ENCODE measurements at places on chromosomes 11 and 22.

GRCh38 chr11:35029979-35030682 lies 108.8 kb upstream of the CD44 start:
- no peak for DNase-seq

GRCh38 chr22:44024288-44024921 lies at the start of gene PARVB:
Gene PARVB, plus strand, starts transcription at chr22:44024302. Its CDS starts 38 bp downstream, at chr22:44024340.
- no peak for DNase-seq

DNA sequence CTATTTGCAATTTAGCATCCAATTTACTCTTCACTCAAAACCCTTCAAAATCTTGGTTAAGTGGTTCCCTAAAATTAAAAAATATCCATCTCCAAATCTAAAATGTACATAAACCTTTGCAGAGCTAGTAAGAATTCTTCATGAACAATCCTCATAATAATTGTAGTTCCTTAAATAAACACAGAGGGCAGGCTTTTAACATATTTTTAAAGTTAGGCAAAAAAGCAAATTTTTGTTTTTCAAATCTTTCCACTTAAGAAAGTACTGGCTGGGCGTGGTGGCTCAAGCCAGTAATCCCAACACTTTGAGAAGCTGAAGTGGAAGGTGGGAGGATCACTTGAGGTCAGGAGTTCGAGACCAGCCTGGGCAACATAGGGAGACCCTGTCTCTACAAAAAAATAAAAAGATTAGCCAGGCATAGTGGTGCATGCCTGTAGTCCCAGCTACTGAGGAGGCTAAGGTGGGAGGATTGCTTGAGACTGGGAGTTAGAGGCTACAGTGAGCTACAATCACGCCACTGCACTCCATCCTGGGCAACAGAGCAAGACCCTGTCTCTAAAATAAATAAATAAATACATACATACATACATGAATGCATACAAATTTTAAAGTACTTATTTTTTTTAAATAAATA lies 25.1 kb upstream of the PLAAT3 start:
- DNase-seq: no peak

DNA sequence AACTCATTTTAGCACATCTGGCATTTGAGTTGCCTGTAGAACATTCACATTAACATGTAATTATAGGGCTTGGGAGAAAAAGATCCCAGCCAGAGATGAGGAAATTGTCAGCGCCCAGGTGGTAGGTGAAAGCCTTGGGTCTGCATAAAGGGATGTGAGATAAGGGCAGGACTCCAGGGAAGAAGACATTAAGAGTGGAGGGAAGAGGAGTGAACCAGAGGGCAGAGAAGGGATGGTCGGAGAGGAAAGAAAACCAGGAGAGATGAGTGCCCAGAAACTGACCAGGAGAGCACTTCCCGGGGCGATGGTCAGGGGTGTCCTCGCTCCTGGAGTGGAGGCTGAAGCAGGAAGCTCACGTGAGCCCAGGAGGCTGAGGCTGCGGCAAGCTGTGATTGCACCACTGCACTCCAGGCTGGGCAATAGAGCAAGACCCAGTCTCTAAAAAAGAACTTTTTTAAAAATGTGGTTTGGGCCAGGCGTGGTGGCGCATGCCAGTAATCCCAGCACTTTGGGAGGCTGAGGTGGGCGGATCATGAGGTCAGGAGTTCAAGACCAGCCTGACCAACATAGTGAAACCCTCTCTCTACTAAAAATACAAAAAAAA lies 20.3 kb upstream of the DGKZ start:
- no peak for DNase-seq

- no peak for DNase-seq
Measured at GRCh38 chr11:92347454-92347853, 122.8 kb downstream of the FAT3 start.

DNA sequence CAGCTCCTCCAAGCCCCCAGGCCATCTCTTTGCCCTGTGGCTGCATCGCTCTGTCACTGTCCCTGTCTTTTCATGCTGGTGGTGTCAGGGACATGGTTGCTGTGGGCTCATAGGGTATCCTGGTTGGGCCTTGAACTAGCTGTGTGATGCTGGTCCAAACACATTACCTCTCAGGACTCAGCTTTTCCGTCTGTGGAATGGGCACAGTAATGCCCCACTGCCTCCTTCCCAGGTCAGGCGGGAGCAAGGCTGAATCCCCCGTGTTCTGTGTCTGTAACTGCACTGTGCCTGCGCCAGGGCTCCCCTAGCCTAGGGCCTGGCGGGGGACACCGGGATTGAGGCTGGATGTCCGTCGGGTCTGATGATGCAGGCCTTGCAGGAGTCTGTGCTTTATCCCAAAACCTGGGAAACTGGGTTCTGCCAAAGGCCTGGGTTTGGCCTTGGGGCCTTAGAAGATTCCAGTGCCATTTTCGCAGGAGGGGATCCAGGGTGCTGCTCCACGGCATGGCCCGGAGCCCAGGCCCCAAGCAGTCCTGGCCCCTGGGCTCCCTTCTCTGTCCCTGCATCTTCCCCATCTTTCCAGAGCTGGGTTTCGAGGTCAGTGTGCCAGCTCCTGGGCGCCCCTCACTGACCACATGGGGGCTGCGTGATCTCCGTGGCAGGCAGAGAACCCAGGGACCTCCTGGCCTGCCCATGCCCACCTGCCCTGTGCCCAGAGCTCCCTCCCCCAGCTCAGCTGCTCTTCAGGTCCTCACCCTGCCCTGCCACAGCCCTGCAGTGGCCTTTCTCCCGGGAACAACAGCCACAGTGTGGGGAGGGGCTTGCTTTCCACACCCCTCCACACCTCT lies 32.7 kb upstream of the CELSR1 start:
- DNase-seq: no peak

DNA sequence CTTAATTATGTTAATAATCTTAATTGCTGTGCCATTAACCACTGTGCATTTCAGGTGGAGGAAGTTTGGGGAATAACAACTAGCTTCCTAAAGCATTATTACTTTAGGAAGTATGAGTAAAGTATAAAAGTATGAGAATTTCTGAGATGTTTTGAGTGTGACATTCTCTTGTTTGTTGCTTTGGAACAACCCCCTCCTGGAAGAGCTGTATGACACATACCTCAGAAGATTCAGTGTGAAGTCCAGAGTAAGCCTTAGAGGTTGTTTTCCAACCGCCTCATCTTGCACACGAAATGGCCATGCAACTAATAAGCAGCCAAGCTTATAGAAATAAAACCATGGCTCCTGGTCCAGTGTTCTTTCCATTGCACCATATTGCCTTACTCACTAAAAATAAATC lies 21.7 kb downstream of the CCDC81 start:
- DNase-seq: no peak

- no peak for DNase-seq
Measured at GRCh38 chr11:75050516-75050915, 46.2 kb downstream of the OR2AT4 start.

DNA sequence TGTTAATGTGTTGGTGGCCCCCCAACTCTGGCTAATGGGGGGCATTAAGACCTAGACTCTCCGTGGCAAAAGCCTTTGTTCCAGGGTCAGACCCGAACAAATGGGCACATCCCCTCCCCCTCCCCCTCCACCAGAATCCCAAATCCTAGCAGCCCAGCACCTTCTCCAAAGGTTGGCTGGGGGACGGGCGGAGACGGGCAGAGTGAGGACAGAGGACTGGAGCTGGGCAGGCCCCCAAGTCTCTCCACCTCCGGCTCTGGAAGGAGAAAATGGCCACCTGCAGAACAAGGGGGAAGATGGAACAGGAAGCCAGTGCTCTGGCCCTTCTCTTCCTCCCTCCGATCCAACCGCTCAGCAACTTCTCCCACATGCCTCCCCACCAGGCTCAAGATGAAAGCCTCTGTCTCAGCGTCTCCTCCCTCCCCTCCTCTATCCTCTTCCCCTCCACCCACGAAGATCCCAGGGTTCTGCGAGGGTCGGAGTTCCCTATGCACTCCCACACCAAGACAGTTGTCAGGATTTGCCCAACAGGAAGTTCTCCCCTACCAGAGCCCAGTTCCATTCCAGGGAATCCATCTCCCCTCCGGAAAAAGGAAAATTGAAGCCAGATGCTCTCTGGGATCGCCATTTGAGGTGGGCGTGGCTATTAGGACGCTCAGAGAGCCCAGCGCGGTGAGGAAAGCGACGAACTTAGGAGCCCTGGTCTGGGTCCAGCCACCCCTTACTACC lies 20.1 kb downstream of the ADA2 start:
- DNase-seq: peak; percentile 81

GRCh38 chr11:86627776-86628455 lies 44.5 kb downstream of the ME3 start:
- no peak for DNase-seq

DNA sequence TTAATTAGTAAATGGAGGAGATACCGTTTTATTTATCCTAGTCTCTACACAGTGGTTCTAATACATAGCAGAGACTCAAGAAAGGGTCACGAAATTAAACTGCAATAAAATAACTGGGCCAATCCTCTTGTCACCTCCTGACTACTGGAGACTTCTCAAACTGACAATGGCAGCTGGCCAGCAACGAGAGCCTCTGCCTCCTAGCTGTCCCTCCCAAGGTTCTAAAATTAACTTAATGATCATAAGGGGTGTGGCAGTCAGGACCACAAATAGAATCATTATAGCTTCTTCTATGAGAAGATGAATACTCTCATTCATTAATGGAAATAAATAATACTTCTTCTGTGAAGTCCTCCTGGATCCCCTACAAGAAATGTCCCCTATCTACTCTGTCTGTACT lies 63.8 kb upstream of the APOA1 start:
- DNase-seq: no peak

GRCh38 chr22:44191036-44191454 lies 10.3 kb downstream of the PARVG start:
- DNase-seq: no peak

GRCh38 chr11:5420993-5421392 lies 918 bp upstream of the OR51Q1 start:
- DNase-seq: no peak

DNA sequence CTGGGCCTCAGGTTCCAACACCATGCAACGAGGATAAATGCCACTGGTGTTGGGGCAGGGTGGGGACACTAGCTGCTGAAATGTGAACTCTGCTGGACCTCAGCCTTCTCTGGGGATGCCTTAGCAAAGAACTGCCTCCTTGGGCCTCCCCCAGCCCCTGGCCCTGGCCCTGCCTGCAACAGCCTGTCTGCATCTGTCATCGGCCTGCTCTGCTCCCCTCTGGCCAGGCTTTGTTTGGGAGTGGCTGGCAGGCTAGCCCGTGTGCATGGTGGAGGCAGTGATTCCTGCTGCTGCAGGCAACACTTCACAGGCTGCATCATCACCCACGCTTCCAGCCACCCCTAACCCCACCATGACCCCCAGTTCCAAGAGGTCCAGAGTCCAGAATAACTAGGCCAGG lies 11.5 kb upstream of the MYOD1 start:
- DNase-seq: no peak

DNA sequence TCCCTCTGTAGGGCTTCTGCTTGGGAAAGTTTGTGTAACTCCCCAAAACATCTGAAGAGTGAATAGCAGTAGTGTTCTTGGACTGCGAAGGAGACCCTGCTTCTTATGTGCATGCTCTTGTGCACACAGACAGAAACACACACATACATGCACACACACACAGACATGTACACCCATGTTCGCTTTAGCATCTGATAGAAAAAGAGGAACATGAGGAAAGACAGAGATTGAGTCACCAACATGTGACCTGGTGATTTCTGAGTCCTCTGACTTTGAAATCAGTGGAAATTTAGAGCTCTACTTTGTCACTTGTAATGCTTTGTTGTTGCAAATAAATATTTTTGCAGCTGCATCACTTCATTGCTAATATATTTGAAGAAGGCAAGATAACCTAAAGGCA lies 23.8 kb downstream of the CD44 start:
- no peak for DNase-seq

DNA sequence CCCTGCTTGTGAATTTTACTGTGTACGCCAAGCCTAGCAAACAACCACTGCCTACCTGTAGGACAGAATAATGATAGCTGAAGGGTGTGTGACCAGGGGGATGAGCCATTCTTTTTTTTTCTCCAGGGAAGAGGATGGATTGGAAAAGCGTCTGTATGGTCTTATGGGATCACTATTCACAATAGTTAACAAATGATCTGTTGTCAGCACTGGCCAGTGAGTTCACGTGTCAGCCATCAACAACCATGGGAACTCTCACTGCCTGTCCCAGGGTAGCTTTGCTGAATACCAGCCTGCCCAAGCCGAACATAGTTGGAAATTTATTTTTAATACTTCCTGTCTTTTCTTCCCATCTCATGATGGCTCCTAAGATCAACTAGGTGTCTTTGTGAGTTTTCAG lies 170.2 kb downstream of the ST3GAL4 start:
- DNase-seq: no peak

DNA sequence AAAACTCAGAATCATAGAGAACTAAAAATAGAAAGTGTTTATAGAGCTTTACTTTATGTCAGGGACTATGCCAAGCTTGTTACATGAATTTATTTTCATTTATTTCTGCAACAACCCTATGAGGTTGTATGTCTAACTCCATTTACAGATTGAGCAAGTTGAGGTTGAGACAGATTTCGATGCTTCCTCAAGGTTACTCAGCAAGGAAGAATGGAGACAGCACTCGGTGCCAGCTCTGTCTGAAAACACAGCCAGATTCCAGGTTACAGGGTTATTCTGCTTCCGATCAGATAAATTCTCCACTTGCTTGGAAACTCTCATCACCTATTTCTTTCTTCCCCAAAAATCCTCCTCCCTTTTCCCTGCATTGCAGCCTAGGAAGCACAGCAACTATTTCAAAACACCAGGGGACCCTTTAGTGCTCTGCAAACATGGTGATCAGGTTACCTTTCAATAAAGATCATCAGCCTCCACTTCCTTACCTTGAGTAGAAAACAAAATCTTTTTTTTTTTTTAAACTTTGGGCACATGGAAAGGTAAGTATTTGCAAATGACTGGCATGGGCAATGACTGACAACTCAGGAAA lies 7.0 kb downstream of the MMP3 start:
- DNase-seq: no peak

GRCh38 chr11:10318527-10318802 lies 13.6 kb downstream of the ADM start:
- no peak for DNase-seq

GRCh38 chr22:30208631-30209603 lies 37.6 kb downstream of the LIF start:
- no peak for DNase-seq

GRCh38 chr11:56010716-56011115 lies 16.3 kb upstream of the OR5F1 start:
- DNase-seq: no peak

GRCh38 chr11:1458340-1459218 lies 28.0 kb downstream of the MOB2 start:
- DNase-seq: peak; percentile 52

DNA sequence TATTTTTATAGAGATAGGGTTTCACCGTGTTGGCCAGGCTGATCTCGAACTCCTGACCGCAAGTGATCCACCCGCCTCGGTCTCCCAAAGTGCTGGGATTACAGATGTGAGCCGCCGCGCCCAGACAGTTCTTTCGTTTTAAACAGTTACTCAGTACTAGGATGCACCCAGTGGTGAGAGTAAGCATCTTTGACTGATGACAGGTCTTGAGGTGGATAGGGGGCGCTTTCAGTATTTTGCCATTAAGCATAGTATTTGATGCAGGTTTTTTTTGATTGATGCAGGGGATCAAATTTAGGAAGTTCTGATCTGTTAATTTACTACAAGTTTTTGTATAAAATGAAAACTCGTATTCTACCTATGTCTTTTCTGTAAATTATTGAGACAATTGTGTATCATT lies 13.2 kb upstream of the TRIM34 start:
- DNase-seq: no peak
